Activated naive CD4-positive, alpha-beta T cell treated with anti-CD3 and anti-CD28 coated beads for 36 hours (primary cell): ENCODE measurements at places on chromosomes 5 and 9.

DNA sequence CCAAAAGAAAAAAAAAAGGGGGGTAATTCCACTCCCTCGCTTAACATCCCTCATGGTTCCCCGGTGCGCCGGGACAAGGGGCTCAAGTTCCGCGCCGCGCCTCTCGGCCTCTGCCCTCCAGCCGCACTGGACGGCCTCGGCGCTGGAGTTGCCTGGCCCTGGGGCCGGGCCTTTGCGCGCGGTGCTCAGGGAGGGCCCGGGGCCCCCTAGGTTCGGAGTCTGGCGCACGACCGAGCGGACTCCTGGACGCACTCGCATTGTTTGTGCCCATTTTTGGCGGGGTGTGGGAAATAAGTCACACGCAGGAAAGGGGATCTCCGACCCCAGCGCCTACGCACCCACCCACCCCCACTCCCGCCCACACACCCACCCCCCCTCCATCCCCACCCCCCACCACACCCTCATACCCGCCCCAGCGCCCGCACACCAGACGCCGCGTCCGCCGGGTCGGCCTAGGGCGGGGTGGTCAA, 381 bp downstream of the MED22 start:
- DNase-seq: peak; percentile 43

DNA sequence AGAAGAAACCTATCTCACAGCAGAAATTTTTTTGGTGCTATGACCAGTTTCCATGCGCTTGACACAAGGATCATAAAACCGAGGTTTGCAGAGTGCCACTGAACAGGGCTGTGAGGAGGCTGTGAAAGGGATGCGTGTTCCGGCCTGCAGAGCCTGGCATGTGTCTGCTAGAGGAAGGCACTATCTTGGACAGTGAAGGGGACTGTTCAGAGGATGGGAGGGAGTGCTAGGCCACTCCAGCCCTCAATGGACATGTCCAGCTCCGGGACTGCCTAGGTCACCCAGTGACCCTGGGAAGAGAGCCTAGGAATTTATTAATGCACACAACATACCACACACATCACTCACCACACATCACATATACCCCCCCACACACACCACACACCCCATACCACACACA, 275.9 kb downstream of the GADD45G start:
- DNase-seq: no peak

- no peak for DNase-seq
Observed at GRCh38 chr5:167861928-167862426, 429.5 kb upstream of the WWC1 start.

- DNase-seq: no peak
Observed at GRCh38 chr9:120326049-120326693, 253.8 kb downstream of the CDK5RAP2 start.

GRCh38 chr5:143843461-143843860, 31.5 kb downstream of the HMHB1 start:
- no peak for DNase-seq

- no peak for DNase-seq
Observed at GRCh38 chr5:149117970-149118369, 23.3 kb upstream of the ABLIM3 start.

GRCh38 chr5:139181322-139181730, 16.8 kb downstream of the SIL1 start:
- no peak for DNase-seq

DNA sequence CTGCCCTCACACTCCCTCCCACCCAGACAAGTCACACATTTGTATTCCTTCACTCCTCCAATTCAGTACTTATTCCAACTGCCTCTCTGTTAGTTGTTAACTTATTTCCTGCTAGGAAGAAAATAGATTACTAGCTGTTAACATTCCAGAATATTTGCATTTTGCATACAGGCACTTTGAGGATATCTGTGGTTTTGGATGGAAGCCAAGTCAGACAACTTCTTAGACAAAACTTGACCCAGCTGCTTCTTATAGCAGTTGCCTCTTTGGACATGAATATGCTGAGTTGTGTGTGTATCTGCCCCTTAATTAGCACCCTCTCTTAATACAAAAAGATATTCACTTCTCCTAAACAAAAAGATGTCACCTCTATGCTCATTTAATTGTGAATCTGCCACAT, 1280.6 kb upstream of the ACO1 start:
- no peak for DNase-seq

GRCh38 chr9:8555762-8556500, 756.4 kb upstream of the DMAC1 start:
- no peak for DNase-seq

- no peak for DNase-seq
Observed at GRCh38 chr5:58405175-58405574, 54.7 kb downstream of the PLK2 start.

- DNase-seq: no peak
Observed at GRCh38 chr5:143882520-143882919, 70.6 kb downstream of the HMHB1 start.

DNA sequence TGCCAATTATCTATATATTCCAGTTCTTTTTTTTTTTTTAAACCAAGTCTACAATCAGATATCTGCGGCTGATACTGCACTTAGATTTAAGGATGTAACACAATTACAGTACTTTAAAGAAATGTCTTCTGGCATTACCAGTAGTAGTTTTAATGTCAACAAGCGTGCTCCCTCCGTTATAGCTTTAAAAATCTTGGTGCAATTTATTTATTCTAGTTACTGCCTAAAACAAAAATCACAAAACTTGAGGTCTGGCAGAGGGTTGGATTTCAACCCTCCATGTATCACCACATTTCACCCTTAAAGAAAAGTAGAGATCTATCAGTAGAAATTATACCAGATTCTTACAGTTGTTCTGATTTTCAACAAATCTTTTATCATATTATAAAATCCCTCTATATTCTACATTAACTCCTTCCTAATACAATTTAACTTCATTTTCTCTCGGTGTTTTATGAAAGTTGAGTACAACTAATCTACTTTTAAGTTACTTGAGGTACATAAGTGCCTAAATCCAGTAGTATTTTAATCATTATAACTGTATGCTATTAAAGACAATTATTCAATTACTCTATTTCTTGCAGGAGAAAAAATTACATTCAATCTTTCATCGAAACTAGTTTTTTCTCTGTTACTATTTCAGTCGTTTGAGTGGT, 2.0 kb upstream of the RICTOR start:
- no peak for DNase-seq

DNA sequence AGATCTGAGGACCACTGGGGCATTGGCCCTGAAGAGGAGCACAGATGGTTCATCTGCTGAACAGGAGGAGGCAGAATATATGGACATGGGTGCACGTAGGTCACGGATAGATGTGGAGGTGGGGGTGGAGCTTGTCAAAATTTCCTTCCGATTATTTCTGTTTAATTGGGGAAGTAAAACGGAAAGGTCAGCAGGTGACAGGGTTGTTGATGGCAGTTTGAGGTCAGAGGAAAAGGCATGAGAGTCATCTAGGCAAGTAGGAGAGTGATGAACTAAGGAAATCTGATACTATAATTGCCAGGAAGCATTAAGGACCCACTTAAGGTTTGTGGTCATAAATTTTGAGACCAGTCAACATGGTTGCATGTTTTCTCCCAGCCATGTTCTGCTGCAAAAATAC, 8.4 kb upstream of the FAM81B start:
- no peak for DNase-seq

- peak; percentile 34 for DNase-seq
Observed at GRCh38 chr5:71589903-71590302, 2.8 kb downstream of the MCCC2 start.

DNA sequence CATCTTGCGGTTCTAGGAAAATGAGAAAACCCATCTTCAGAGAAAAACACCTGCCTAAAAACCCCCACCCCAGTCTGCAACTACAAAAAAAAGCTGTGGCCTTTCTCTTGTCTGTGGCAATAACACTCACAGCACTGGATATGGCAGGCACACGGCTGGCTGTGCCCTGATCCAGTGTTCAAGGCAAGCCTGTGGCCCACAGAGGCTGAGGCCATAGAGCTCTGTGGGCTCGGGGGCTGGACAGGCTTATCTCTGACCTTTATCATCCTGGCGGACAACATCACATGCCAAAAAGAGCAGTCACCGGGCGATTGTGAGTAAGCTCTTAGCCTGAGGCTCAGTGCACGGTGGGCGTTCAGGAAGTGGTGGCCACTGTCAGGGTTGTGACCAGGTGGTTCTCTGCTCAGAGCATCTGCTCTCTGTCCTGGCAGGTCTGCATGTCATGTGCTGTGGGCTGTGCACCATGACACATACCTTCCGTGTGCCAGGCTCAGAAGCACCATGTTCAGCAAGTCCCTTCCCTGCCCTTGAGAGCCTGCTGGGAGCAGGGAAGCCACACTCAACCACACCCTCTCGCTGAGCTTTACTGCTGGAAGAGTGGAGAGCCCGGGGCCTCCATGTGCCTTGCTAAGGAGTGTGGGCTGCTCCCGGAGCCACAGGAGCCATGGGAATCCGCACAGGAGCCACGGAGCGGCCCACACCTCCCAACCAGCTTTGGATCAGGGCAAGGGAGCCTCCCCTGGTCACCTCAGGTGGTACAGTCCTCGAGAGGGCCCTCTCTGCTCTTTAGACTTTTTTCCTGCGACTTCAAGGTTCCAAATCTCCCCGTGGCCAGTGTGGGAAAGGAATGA, 34.6 kb upstream of the WDR38 start:
- peak; percentile 29 for DNase-seq

DNA sequence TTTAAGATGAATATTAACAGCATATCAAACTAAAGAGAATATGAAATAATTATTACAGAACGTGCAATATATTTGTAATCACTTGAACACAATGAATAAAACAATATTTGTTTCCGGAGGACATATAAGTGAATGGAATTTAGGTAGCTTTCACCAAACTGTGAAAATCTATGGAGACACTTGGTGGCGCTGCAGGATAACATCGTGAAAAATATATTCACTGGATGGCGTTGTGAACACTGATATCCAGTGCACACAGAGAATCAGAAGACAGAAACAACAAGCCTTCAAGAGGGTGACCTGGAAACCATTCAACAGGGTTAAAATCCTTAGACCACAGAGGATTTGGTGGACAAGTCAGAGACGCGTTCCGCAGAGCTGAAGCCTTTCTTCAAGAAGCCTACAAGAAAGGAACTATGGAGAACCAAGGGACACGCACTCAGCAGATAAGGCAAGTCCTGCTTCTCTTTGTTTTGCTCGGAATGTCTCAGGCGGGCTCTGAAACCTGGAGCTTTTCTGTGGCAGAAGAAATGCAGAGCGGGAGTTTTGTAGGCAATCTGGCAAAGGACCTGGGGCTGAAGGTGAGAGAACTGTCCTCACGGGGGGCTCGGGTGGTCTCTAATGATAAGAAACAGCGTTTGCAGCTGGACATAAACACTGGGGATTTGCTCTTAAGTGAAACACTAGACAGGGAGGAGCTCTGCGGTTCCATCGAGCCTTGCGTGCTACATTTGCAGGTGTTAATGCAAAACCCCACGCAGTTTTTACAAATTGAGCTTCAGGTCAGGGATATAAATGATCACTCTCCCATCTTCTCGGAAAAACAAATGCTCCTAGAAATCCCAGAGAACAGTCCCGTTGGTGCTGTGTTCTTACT, at the start of gene PCDHB11:
Gene PCDHB11, plus strand, starts transcription at position 269 of the 877 bp plus-strand sequence. Its CDS starts 148 bp downstream, at position 417.
- peak; percentile 11 for DNase-seq

DNA sequence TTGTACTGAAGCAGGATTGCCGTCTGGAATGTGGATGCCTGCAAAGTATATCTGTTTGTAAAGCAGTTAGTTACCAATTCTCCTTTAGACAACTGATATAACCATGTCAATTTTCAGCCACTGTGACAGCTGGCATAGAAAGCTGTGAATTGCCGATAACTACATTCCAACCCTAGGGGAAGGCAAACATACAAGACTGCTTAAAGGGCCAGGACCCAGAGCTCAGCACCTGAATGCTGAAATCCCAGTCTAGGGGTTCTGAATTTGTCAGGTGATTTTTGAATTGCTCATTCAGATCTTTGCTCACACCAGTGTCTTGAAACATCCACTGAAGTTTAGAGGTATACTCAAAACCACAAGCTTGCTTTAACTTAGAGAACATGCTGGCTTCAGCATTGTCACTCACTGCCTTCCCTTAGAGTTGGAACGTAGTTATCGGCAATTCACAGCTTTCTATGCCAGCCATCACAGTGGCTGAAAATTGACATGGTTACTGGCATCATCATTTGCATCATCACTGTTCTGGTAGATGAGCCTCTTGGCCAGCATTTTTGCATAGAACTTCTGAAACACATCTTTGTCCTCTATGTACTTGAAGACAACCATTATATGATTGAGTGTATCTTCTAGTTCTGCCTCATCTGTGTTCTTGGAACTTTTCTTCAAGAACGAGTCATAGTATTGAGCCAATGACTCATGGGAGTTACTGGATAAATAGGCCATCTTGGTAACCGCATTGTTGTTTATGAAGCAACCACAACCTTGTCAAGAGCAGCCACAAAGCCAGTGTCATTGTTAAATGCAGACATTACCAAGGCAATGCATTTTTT, 82.1 kb downstream of the CCDC192 start:
- DNase-seq: peak; percentile 36

GRCh38 chr5:1747803-1748085, 51.9 kb downstream of the MRPL36 start:
- DNase-seq: no peak

DNA sequence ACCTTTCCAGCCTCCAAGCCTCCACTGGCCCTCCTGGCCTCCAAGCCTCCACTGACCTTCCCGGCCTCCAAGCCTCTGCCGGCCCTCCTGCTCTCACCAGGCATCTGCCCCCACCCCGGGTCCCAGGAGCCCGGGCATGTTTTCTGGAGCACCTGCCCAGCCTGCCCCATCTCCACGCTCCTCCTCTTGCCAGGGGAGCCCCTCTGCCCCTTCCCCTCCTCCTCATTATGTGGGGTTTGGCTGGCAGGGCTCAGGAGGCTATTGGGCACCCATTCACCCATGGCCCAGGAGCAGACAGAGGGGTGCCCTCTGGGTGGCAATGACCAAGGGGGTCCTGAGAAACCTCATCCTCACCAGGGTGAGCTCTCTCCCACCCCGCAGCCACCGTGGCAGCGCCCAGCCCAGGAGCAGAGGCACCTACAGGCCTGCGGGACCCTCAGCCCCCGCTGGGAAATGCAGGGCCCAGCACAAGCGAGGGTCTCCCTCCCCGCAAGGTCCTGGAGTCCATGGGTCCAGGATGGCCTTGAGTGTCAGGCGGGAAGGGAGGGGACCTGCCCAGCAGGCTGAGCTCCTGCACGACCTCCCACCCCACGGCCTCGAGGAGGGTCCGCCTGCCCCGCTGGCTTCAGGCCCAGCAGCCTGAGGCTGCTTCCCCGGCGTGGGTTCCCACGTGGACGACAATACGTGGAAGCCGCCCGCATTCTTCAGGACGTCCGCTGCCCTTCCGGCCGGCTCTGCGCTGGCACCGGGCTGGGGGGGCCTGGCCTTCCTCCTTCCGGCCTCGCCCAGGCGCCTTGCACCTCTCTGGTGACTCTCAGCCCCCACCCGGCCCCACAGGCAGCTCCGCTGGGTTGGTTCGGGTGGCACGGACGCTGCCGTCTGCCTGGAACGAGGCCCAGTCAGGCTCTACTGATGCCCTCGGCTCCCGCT, 51.4 kb upstream of the NRARP start:
- no peak for DNase-seq
